CD14-positive monocyte (primary cell): ENCODE measurements at places on chromosomes 12 and 14. TPM values are rescaled to one million over a fixed set of nuclear protein-coding genes. Genes with fewer than 3 reads are reported as not detected.

- no peak for DNase-seq
- H3K27me3 ChIP-seq, result no peaks in the 10 kb centered on the region
- no peaks in the 10 kb centered on the region for H3K4me1 ChIP-seq
Observed at GRCh38 chr14:96576359-96576758, 74.2 kb downstream of the PAPOLA start.

GRCh38 chr14:99938376-99938775 lies 126.8 kb upstream of the EVL start:
- no peak overlapping the region for H3K4me3 ChIP-seq
- no peaks in the 10 kb centered on the region for H3K27me3 ChIP-seq
- H3K27ac ChIP-seq, result no peak overlapping the region
- H3K4me1 ChIP-seq, result no peaks in the 10 kb centered on the region
- no peaks in the 10 kb centered on the region for H3K36me3 ChIP-seq
- no peak for DNase-seq

DNA sequence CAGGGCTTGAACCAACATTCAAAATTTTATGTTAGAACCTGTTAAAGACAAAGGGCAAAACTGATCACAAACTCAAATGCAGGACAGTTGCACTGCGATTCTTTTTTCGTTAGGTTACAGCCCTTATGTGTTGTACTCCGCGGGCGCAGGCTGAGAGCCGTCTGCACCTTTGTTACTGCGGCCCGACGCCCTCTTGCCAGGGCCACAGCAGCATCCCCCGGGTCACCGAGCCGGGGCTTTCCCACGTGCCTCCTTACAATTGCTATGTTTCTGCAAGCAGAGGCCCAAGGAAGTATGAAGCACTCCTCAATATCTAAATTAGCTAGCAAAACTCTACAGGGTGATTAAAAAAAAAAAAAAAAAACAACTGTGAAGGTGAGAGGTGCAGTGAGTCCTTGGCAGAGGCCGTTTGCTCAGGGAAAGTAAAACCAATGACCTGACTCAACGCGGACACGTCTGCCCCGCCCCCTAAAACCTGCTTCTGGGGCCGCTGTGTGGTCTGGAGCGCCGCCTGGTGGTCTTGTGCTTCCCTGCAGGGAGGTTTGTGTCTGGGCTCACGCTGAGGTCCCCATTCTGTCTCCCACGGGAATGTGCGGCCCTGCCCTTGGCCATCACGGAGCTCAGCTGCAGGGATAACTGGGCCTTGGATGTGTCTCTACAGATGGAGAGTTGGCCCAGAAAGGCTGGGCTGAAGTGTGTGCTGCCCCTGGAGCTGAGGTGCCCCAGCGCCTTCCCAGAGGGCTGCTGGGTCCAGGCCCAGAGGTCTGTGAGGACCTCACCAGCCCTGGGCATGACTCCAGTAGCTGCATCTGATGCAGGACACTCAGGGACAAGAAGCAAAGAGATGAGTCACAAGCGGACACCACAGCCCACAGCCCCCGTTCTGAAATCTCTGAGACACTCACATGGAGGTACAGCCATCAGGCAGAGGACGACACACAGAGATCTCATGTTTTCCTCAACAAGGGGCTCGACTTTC lies 418.5 kb downstream of the TMEM121 start:
- H3K27me3 ChIP-seq, result no peaks in the 10 kb centered on the region
- H3K4me3 ChIP-seq, result no peak overlapping the region
- DNase-seq, result peak; percentile 72
- no peak overlapping the region for H3K27ac ChIP-seq
- H3K4me1 ChIP-seq, result peaks cover 9% of the 10 kb centered on the region
- H3K36me3 ChIP-seq, result no peaks in the 10 kb centered on the region

DNA sequence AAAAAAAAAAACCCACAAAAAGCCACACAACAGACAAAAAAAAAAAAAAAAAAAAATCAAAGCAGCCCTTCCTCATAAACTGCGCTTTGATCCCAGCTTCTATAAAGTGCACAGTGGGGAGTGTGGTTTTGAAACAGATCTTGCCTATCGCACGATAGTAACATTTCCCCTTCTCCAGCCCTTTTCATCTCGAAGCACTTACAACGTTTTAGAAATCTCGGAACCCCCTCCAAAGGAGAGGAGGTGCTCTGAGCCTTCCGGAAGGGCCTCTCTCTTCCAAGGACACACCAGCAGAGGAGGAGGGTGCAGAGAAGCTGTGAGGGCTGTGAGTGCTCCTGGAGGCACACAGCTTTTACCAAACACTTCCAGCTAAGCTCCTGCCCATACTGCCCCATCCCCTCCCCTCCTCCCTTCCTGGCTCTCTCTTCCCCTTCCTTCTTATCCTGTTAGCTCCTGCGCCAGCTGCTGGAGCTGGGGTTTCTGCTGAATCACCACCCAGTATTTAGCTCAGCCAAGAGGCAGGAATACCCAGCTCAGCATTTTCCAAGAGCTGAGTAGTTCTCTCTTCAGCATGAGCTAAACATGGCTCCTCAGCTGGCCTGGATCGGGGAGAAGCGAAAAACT lies 28.4 kb downstream of the SLC7A8 start:
- H3K4me1 ChIP-seq, result peaks cover 31% of the 10 kb centered on the region
- H3K36me3 ChIP-seq, result no peaks in the 10 kb centered on the region
- DNase-seq, result peak; percentile 9
- H3K27ac ChIP-seq, result no peak overlapping the region
- no peak overlapping the region for H3K4me3 ChIP-seq

GRCh38 chr12:84636801-84637290 lies 275.8 kb downstream of the SLC6A15 start:
- no peaks in the 10 kb centered on the region for H3K27me3 ChIP-seq
- no peaks in the 10 kb centered on the region for H3K4me1 ChIP-seq
- no peaks in the 10 kb centered on the region for H3K36me3 ChIP-seq
- no peak for DNase-seq
- H3K27ac ChIP-seq, result no peak overlapping the region
- no peak overlapping the region for H3K4me3 ChIP-seq

DNA sequence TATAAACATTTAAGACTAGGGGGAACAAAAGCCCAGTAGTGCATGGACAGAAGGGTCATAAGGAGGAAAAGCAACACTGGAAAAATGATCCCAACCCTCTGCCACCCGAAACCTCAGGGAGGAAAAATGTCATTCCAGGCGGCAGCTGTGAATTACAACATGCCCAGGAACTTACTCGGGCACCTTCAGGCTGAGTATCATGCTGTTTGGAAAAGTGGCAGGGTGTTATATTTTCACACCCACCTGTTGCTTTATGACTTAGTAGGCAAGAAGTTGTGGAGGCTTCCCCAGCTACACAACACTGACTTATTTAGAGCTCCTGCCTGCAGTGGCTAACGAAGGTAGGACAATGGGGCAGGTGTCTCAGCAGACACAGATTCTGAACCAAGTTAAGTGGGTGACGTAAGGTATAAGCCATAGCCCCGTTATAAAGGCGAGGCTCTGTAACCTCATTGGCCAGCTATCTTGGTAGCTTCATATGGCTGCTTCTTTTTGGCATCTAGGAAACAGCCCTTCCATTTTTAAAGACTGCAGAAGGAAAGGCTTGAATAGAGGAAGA lies 96.1 kb upstream of the IFNG-AS1 start:
- H3K27me3 ChIP-seq, result no peaks in the 10 kb centered on the region
- no peaks in the 10 kb centered on the region for H3K36me3 ChIP-seq
- DNase-seq, result no peak
- H3K4me3 ChIP-seq, result no peak overlapping the region
- no peaks in the 10 kb centered on the region for H3K4me1 ChIP-seq

GRCh38 chr14:39621223-39621622 lies 189.0 kb upstream of the FBXO33 start:
- H3K36me3 ChIP-seq, result no peaks in the 10 kb centered on the region
- DNase-seq, result no peak
- H3K27ac ChIP-seq, result no peak overlapping the region

- DNase-seq, result no peak
- H3K36me3 ChIP-seq, result no peaks in the 10 kb centered on the region
- H3K27me3 ChIP-seq, result no peaks in the 10 kb centered on the region
- H3K27ac ChIP-seq, result no peak overlapping the region
Observed at GRCh38 chr12:102896067-102896466, 21.0 kb downstream of the PAH start.

PRB2 gene
- polyA plus RNA-seq, result not detected

GRCh38 chr12:102033991-102034745 lies 27.6 kb downstream of the WASHC3 start:
- H3K4me3 ChIP-seq, result no peak overlapping the region
- no peaks in the 10 kb centered on the region for H3K4me1 ChIP-seq
- H3K36me3 ChIP-seq, result peaks cover 64% of the 10 kb centered on the region
- H3K27ac ChIP-seq, result no peak overlapping the region
- no peaks in the 10 kb centered on the region for H3K27me3 ChIP-seq

CCDC88C gene
- polyA plus RNA-seq, result 69.7 and 72.3 TPM in 2 replicates

- no peaks in the 10 kb centered on the region for H3K4me1 ChIP-seq
- no peak for DNase-seq
- no peaks in the 10 kb centered on the region for H3K27me3 ChIP-seq
- H3K4me3 ChIP-seq, result no peak overlapping the region
- H3K27ac ChIP-seq, result no peak overlapping the region
Observed at GRCh38 chr14:48914382-48914781, 671.8 kb downstream of the RPS29 start.

- H3K36me3 ChIP-seq, result no peaks in the 10 kb centered on the region
- H3K27me3 ChIP-seq, result no peaks in the 10 kb centered on the region
- DNase-seq, result peak; percentile 13
- H3K27ac ChIP-seq, result peak overlapping the region; percentile 99
- H3K4me1 ChIP-seq, result peaks cover 33% of the 10 kb centered on the region
Observed at GRCh38 chr14:60090864-60091519, 731 bp upstream of the PCNX4 start.

BTBD7 gene
- polyA plus RNA-seq, result 8.6 TPM

DNA sequence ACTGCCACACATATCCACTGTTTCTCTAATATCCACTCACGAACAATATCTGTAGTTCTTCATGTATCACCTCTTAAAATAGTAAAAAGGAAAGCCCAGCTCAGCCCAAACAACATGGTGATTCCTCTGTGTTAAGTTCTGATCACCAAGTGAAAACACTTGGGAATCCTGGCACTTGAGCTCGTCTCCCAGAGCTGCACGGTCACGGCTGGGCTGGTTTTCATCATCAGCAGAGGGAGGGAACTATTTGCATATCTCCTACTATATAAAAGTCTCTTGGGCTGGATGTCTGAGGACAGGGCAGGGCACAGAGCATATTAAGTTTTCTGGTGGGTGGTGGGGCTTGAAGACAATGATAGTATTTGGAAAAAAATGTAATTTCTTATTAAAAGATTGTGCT lies 870.6 kb downstream of the TMEM121 start:
- no peak overlapping the region for H3K27ac ChIP-seq
- H3K4me1 ChIP-seq, result no peaks in the 10 kb centered on the region
- H3K36me3 ChIP-seq, result no peaks in the 10 kb centered on the region
- H3K4me3 ChIP-seq, result no peak overlapping the region

RTN1 gene
- 75.1 TPM for polyA plus RNA-seq

DNA sequence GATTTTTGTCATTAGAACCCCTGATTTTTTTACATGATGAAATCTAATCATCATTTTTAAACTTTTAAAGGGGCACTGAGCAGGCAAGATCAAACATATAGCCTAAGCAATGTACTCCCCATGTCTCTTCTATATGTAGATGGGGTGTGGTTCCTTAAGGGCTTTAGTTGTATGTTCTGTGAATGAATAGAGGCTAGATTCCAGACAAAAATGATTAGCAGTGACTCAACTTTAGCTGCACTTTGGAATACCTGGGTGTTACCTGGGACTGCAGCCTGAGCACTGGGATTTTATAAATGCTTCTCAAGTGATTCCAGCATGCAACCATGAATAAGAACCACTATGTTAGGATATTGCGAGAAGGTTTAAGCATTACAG lies 256.7 kb upstream of the PLEKHG7 start:
- no peaks in the 10 kb centered on the region for H3K27me3 ChIP-seq
- H3K27ac ChIP-seq, result no peak overlapping the region
- DNase-seq, result no peak
- H3K4me3 ChIP-seq, result no peak overlapping the region
- peaks cover 23% of the 10 kb centered on the region for H3K4me1 ChIP-seq
- no peaks in the 10 kb centered on the region for H3K36me3 ChIP-seq

DNA sequence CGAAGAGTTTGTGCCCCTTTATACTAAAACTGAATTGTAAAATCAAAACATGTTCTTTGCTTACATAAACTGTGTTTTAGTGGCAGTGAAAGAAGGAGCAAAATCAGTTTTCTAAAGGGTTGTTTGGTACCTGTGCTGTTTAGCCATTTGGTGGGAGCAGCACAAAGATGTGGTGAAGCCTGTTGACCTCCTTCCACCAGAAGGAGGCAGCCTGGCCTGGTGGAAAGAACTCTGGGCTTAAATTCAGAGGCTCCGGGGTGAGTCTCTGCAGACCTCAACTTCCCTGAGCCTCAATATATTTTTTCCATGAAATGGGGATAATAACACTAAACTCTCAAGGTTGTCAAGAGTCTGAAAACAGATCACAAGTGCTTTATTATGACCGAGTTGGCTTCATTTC lies 502.5 kb downstream of the VRK1 start:
- no peak overlapping the region for H3K27ac ChIP-seq
- H3K4me1 ChIP-seq, result no peaks in the 10 kb centered on the region
- H3K36me3 ChIP-seq, result no peaks in the 10 kb centered on the region
- no peaks in the 10 kb centered on the region for H3K27me3 ChIP-seq

PYGL gene
- polyA plus RNA-seq, result 166 TPM

SLC35E3 gene
- 2.3 and 4.3 TPM in 2 replicates for polyA plus RNA-seq

FIGNL2 gene
- polyA plus RNA-seq, result 0.38 and 0.52 TPM in 2 replicates

DNA sequence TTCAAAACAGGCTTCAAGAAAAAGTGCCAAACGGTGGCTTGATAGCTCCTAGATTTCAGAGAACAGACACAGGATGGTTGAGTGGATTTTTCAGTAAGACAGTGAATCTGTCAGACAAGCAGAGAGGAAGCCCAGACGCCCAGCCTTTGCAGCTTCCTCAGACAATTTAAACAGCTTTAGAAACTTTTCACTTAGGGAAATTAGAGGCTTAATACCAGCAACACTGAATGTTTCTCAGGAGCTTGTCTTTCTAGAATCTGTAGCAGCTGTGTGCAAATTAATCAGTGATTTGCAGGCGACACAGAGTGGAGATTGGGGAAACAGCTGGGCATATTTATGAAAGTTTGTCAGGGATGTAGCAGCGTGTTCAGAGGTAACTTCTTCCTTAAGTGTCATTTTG lies 362.1 kb downstream of the GALC start:
- no peaks in the 10 kb centered on the region for H3K4me1 ChIP-seq
- DNase-seq, result no peak
- no peaks in the 10 kb centered on the region for H3K27me3 ChIP-seq

DNA sequence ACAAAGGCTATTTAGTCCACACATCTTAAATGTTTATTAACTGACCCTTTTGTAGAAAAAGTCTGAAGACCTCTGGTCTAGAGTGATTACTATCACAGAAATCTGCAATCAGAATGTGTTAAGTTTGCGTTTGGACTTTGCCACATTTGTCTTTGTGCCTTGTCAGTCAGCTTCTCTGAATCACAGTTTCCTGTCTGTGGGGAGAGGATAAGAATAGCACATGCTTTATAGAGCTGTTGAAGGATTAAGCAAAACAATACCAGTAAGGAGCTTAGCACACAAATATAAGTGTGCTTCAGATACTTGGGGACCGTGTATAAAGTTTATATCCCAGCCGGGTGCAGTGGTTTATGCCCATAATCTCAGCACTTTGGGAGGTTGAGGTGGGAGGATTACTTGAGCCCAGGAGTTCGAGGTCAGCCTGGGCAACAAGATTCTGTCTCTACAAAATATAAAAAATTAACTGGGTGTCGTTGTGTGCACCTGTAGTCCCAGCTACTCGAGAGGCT lies 63.0 kb upstream of the BTG1 start:
- H3K36me3 ChIP-seq, result no peaks in the 10 kb centered on the region
- H3K27me3 ChIP-seq, result no peaks in the 10 kb centered on the region
- peaks cover 30% of the 10 kb centered on the region for H3K4me1 ChIP-seq
- DNase-seq, result peak; percentile 60
- H3K27ac ChIP-seq, result peak overlapping the region; percentile 85

GRCh38 chr14:54332490-54332889 lies 64.3 kb upstream of the CDKN3 start:
- H3K27me3 ChIP-seq, result no peaks in the 10 kb centered on the region
- DNase-seq, result no peak
- no peak overlapping the region for H3K4me3 ChIP-seq
- no peaks in the 10 kb centered on the region for H3K4me1 ChIP-seq
- H3K36me3 ChIP-seq, result no peaks in the 10 kb centered on the region
- H3K27ac ChIP-seq, result no peak overlapping the region
